ENCODE measurements at places on chromosomes 2 and 18.
A peak's percentile ranks its signal among the peaks of the same experiment; 100 is the strongest.

DNA sequence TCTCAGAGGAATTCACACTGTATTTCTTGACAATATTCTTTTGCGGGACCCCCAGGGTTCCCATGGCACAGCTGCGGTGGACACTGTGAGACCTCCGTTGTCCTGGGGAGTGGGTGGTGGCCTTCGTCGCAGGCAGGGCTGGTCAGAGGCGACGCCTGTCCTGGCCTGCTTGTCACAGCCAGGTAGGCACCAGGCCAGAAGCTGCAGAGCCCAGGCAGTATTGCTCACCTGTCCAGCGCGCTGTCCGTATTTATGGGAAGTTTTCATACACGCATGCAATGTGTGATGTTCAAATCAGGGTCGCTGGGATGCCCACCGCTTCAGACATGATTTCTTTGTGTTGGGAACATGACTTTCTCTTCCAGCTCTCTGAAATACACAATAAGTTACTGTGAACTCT is 126.6 kb downstream of the RTP5 start:
- no peak for DNase-seq

GRCh38 chr18:76212960-76213359 is 282.1 kb downstream of the ZNF516 start:
- no peak for DNase-seq

GRCh38 chr2:37672104-37672869 is 845 bp upstream of the CDC42EP3 start:
- peak; percentile 54 for DNase-seq

GRCh38 chr2:30273574-30273929 is 42.2 kb downstream of the LBH start:
- DNase-seq = no peak

DNA sequence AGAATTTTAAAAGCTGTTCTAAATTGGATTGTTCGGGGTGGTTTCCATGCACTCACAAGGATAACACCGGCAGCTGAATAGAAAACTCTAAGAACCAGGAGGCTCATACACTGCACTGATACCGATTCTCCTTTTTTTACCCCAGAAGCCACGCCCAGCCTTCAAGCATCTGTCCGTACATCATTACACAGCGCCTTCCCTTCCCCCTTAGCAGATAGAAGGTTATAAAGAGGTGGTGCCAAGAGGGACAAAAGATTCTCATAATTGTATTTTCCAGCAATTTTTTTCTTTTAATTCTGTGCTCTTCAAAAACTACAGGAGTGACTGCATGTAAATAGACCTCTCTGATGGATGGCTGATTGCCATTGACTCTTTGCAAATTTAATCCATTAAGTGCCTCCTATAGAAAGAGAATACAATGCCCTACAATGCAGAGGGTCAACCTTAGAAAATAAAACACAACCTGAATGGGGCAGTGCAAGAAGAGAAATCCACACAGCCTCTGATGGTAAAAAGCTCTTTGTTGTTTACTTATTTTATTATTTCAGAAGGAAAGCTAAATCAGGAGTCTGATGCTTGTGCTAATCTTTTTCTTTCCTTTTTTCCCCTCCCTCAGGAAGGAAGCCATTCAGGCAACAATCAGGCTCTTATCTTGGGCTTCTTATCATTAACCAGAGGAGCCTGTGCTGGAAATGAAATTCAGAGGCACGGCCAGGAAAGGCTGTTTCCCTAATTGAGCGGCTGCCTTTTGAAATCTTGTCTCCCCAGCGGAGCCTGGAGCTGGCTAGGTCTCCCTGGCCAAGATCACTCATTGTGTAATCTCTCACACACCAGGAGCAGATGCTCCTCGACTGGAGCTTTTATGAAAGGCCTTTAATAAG is 198.9 kb upstream of the NABP1 start:
- no peak for DNase-seq

Data from effector CD4-positive, alpha-beta T cell (primary cell).